ENCODE measurements at places on chromosomes 4 and X.

DNA sequence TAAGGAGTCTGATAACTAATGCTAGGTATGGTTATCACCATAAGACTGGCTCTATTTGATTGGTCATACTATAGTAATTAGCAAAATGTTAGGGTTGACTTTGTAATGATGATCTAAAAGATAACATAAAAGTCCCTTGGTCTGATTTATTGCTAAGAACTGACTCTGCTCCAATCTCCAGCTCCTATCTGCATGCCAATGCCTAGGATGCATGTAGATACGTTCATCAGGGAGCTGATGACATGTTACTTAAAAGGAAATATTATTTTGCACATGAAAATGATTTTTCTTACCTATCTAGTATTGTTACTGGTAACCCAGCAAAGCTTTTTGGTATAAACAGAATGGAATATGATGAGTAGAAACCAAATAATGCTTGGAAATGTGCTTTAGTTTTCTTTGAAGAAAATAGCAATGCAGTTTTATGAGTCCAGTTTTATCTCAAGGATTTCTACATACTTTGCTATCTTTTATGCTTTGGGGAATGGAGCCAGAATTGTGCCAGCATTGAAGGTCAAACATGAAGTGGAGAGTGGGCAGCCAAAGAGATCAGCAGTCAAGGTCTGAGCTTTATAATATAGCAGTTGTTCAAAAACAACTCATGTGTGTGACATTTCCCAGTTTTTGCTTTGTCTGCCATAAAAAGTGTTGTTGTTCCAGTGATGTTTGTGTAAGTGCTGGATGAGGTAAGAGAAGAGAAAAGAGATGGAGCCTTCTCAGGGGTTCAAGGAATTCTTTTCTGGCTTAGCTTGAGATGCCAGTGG is 121.0 kb downstream of the ARHGAP24 start:
- DNase-seq = no peak

DNA sequence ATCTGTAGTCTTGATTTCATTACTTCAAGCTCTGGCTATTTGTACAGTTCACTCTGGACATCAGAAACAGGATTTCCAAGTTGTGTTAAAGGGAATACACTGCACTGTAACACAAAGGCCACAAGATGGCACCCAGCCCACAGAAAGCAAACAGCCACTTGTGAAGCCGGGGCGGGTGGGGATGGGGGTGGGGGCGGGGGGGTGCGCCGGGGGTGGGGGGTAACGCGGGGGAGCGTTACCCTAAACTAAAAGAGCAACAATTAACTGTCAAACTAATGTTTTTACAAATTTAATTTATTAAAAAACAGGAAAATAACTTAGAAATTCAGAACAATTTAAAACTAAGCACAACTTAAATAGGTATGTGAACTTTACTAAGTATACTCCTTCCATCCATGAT is 27.3 kb downstream of the PRDX4 start:
- DNase-seq = peak; percentile 22

- no peak for DNase-seq
These were observed 107.8 kb downstream of the AR start for GRCh38 chrX:67651437-67652142.

DNA sequence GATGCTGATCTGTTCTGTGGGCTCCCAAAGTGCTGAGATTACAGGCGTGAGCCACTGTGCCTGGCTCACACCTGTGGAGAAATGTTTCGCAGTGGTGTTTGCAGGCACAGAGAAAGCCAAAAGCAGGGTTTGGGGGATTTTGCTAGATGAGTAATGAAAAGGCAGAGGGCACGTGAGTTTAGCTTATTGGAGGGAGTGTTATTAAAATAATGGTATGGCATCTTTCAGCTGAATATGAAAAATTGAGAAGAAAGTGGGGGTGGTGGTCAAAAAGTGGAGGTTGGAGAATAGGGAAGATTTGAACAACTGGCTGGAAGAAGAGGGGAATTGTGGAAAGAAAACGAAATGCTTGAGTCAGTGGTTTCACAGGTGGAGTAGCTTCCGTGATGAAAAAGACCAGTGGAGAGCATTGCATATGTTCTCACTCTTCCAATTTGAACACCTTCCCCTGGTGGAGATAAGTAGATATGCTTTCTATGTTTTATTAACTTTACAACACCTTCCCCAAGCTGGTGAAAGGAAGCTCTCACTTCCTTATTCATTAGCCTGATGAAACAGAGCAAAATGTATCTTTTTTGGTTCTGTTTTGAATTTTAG is 1.1 kb upstream of the CHST7 start:
- DNase-seq = no peak

DNA sequence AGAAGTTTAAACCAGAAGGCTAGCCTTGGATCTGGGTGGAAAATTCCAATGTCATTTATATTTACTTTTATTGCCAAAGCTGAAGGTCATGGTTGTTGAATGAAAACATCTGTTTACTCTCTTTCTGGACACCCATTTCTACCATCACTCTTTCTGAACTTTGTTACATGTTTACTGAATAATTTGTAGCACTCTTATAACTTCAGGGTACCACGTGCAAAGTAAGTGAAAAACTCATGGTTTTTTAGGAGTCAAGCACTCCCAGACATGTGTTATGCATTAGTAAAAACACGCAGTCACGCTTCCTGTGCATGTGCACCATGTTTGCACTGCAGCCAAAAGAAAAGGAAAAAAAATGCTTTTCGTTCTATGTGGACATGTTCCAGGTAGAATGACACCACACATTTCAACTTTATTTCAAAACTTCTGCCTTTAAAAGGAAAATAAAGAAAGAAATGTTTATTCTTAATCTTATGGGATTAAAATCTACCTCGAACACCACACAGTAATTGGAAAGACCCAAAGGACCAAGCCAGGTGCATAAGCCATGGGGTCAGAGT is 31.4 kb upstream of the ADH1C start:
- DNase-seq = no peak

GRCh38 chr4:74263551-74263950 is 44.7 kb upstream of the EPGN start:
- no peak for DNase-seq

GRCh38 chrX:46400530-46401443 is 144.4 kb downstream of the ZNF674 start:
- DNase-seq = no peak

DNA sequence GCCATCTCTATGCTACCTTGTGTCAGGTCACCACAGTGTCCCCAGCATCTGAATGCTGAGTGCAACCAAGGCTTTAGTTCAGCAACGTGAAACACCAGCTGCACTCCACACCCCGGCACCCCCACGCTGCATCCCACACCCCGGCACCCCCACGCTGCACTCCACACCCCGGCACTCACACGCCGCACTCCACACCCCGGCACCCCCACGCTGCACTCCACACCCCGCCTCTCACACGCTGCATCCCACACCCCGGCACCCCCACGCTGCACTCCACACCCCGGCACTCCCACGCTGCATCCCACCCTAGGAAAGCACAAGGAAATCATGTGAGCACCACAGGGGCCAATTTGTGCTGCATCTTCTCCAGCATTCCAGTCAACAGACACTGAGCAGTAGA is 199.8 kb upstream of the FRG1 start:
- no peak for DNase-seq

- DNase-seq = no peak
These were observed 39.2 kb downstream of the FGFRL1 start for GRCh38 chr4:1050486-1051213.

DNA sequence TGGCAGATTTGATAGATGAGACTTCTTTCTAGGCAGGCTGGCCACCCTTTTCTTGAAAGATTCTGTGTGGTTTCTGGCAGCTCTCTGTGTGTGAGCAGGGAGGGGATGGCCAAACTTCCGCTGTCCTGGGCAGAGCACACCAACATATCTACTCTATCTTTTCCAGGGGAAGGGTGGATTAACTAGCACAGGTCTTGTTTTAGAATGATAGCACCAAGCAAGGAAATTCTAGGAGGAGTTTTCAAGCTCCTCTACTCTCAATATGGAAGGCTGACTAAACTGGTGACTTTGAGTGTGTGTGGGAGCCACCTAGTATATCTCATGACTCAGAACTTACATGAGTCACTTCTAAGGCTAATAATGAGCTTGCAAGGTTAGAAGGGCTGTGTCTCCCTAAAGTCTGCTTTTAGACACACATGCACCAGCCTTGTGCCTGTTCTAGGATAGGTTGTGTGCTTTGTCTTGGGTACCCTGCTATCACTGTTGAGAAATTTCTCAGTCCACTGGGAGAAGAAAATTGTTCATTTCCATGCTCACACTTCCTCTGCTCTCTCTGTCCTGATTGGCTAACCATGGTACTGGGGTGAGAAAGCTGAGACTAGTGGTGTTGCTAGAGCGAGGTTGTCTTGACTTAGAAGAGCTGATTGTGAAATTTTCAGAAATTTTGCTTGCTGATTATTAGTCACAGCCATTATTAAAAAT is 72.9 kb downstream of the YIPF6 start:
- DNase-seq = no peak

DNA sequence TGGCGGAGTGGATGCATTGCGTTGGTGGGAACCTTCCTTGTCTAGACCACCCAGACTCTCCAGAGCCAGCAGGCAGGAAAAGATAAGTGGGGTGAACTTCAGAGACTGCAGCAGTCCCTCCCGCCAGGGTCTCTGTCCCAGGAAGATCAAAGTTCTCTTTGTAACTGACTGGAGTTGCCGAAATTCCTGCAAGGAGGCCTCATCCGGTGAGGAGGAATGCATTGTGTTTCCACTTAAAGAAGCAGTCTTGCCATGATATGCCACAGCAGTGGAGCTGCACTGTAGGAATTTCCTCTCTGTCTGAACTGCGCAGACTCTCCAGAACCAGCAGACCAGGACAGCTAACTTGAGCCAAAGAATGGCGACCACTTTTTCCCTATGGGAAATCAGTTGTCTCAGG is 1190.4 kb downstream of the TECRL start:
- DNase-seq = no peak

GRCh38 chr4:40750461-40751258 is 905 bp downstream of the NSUN7 start:
- DNase-seq = no peak

DNA sequence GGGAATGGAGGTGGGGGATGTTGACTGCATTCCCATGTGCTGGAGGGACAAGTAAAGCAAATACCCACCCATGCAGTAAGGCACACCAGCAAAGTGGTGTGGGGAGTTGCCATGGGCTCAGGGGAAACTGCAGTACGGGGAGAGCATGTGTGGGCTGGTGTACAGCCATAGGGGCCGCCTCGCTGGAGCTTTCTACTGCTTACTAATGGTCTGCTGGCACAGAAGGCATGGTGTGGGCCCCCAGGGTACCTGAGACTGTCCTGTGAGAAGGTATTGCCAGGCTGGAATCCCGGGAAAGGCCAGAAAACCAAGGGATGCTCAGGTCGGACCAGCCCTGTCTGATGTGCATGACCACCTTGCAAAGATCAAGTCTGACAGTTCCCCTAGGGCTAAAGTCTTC is 199.1 kb downstream of the ARHGEF9 start:
- no peak for DNase-seq

DNA sequence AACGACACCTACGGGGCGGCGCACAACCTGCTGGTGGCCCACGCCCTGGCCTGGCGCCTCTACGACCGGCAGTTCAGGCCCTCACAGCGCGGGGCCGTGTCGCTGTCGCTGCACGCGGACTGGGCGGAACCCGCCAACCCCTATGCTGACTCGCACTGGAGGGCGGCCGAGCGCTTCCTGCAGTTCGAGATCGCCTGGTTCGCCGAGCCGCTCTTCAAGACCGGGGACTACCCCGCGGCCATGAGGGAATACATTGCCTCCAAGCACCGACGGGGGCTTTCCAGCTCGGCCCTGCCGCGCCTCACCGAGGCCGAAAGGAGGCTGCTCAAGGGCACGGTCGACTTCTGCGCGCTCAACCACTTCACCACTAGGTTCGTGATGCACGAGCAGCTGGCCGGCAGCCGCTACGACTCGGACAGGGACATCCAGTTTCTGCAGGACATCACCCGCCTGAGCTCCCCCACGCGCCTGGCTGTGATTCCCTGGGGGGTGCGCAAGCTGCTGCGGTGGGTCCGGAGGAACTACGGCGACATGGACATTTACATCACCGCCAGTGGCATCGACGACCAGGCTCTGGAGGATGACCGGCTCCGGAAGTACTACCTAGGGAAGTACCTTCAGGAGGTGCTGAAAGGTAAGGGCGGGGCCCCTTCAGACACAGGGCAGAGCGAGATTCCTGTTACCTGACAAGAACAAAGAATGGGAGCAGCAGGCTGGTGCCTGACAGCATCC is 11.7 kb downstream of the RPL9 start:
- no peak for DNase-seq

DNA sequence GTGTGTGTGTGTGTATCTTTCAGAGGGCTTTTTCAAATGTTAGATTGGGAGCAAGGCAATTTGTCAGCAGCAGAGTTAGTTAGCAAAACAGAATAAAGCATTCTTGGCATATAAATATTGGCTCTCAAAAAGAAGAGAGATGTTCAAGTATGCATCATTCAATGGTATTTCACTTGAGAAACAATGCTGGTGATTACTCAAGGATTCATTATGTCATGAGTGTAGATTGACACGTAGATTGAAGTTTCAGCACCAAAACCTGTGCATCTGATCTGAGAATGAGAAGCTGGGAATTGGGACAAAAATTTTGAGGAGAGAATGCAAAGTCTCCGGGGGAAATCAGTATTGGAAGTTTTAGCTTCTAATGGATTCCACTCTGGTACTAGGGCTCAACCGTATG is 241.4 kb downstream of the FRMPD4 start:
- no peak for DNase-seq

- DNase-seq = no peak
These were observed 11.8 kb downstream of the IGFBP7 start for GRCh38 chr4:57098415-57098814.

GRCh38 chr4:70505151-70505748 is 13.1 kb upstream of the AMTN start:
- peak; percentile 20 for DNase-seq

DNA sequence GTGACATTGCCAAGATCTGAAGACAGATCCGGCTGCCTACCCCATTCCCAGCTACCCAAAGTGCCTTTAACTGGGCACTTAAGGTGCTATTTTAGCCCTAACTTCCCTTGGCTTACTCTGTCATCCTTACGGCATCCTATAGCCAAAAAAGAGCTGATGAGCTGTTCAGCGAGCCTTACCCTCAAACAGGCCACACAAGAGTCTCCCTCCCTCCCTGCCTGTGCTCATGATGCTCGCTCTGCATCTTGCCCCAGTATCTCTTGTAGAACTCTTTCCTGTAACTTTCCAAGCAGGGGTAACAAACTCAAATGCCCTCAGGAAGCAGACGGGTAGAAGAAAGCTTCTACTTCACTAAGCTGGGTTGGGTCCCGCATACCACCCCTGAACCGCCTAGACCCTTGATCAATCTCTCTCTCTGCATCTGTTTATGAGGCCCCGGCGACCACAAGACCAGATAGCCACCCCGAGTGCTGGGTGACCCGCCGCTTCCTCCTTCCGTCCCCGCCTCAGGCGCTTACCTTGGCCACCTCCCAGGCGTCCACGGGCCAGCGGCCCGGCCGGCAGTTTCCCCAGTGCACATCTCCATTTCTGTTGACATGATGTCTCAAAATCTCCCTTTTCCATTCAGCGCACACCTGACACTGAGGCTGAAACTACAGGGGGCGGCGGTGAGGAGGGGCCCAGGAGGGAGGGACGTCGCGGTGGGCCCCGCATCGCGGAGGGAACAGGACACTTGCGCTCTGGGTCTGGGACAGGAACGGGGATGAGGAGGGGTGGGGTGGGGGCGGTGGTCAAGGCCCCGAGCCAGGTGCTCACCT is 663 bp downstream of the CXorf38 start:
- no peak for DNase-seq

- DNase-seq = no peak
These were observed 43.9 kb upstream of the BBS12 start for GRCh38 chr4:122688529-122689140.

All from stimulated activated CD8-positive, alpha-beta memory T cell treated with anti-CD3 and anti-CD28 coated beads, Interleukin-12 subunit alpha, Interleukin-12 subunit beta, amount 100 ng/mL, for 1 hour (primary cell).